ENCODE measurements at places on chromosomes 3 and 15.

DNA sequence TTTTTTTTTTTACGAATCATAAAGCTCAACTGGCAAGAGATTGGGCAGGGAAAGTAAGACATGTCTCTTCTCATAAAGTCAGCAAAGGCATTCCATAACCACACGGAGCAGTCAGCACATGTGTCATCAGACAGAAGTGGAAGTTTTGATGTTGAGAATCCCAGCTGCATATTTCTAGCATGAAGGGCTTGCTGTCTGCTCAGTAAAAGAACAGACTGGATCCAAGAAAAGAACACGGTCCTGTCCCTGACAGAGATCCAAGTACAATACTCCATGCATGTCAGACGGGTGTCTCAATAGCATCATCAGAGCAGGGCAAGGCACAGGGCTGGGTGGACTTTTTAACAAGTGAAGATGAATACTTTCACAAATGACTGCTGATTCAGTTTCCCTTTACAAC, 38.2 kb downstream of the ABI3BP start:
- no peak for DNase-seq

GRCh38 chr3:195072916-195073564, 197.9 kb downstream of the XXYLT1 start:
- peak; percentile 67 for DNase-seq

DNA sequence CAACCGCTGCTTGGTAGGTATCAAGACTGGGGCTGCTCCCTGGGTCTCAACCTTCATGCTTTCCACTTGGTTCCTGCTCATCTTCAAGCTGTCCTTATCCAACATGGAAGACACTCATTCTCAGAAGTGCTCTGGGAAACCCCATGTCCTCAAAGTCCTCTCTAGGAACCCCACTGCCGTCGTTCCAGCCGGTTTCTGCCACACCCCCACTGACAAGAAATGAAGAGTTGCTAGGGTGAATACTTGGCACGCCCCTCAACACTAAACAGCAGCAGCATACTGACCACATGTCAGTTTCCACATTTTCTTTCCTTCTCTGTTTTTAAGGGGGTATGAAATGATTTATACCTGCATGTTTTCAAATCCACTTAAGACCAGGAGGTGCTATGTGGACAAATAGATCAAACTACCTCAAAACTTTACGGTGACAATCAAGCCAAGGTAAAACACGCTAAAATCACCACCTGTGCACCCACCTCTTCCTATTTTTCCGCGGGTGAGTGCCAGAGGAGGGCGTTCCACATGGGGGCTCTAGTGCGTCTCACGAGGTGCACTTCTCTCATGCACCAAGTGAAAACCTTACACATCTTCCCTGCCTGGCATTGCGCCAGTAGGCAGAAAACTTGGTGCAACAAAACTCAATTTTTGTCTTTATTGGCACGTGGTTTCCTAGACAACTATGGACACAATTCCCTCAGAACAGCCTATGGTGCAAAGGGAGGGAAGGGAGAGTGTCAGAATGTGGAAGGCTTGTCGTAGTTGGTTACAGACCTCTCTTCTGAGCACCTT, 125.1 kb downstream of the TJP1 start:
- DNase-seq: no peak

DNA sequence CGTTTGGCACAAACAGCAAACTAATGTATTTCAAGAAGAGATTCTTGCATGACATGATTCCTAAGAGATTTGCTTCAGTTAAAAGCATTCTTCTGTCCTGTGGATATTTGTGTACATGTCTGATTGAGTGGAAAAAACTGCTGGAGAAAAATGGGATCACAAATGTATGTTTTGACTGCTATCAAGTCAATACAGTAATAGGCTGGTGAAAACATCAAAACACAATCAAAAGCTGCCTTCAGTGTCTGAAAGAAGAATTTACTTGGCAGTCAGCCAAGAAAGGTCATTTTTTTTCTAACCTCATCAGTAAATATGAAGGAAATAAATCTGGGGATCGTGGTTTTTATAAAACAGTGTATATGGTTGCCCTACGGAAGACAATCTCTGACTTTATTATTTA, 1214.8 kb downstream of the NSUN3 start:
- DNase-seq: no peak

- no peak for DNase-seq
These were observed 14.4 kb downstream of the NGLY1 start for GRCh38 chr3:25768851-25769250.

DNA sequence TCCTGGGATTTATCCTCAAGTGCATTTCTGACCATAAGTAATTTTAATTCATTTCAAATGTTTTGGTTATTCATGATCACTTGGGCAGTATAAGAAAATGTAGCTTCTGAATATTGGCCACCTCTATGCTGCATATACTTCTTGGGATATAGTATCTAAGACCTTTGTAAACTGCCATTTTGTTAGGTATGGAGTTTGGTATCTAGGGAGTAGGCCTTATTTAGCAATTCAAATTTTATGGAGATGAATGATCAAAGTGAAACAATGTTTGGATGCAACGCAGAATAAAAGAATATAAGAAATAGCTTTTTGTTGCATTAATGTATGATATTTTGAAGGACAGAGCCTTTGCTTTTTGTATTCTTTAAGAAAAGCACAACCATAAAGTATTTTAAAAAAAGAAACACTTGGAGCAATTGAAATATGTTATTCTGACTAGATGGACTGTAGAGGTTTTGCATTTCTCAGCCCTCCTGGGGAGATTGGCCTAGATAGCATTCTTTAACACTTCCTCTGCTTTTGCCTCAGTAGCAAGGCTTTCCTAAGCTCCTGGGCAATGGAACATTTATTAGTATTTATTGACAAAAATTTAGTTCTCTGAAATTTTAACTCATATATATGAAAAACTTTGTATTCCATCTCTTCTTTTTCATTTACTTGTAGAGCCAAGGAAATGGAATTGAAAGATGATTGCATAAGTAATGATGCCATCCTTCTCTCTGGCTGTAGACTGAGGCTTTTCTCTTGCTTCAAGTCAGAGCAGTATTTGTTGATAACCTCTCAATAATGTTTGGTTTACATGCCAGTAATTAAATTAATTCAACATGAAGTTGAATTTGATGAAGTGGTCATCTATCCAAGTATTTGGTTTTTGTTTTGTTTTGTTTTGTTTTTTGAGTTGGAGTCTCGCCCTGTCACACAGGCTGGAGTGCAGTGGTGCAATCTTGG, 61.8 kb upstream of the UTS2B start:
- no peak for DNase-seq

- no peak for DNase-seq
These were observed 4.8 kb downstream of the SACM1L start for GRCh38 chr3:45693941-45694521.

Data from cardiac septum (tissue), 1 donor.